ENCODE measurements at places on chromosomes 12 and 14.

- H3K36me3 ChIP-seq: peaks cover 5% of the 10 kb centered on the region
- H3K27me3 ChIP-seq: peaks cover 18% of the 10 kb centered on the region
- peak overlapping the region; percentile 11 for H3K27ac ChIP-seq
- no peak for DNase-seq
Observed at GRCh38 chr12:132447731-132448462, 42.1 kb upstream of the FBRSL1 start.

DNA sequence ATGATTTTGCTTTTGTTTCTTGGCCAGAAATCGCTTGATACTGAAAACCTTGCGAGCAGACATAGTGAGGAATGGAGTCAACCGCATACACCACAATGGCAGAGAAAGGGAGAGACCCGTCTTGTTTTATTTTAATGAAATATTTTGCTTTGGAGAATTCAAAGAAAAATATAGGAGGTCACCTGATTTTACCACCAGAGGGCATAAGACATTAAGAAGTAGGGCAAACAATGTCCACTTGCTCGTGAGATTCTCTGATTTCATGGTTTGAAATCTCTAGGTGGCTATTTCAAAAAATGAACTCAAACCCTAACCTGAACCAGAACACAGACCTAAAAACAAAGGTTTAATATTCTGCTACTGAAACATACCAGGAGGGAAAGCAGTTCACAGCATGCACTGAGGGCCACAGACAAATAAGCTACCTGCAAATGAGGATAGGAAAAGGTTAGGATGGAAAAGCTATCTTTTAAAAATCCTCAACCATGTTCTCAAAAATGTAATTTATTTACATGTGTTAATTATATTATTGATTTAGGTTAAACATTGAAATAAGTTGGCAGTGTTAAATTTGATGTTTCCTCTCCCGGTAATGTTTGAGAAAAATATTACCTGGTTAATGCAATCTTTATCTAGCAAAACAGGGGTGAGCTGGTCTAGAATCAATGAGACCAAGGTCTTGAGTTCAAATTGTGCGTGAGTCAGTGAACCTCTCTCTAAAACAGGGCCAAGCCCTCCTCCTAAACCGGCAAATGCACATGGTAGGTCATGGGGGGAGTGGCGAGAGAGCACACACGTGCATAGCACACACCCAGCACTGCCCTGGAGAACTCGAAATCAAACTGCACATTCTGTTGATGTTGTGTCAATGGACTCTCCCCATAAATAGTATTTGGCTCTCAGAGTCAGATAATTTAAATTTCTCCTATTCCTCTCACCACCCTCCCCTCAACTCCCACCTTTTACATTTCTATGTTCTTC, 12.5 kb downstream of the IFNG-AS1 start:
- no peak overlapping the region for H3K4me3 ChIP-seq
- no peak for DNase-seq
- H3K36me3 ChIP-seq: peaks cover 10% of the 10 kb centered on the region
- no peaks in the 10 kb centered on the region for H3K27me3 ChIP-seq
- no peak overlapping the region for H3K27ac ChIP-seq

- H3K4me1 ChIP-seq: peaks cover 44% of the 10 kb centered on the region
- peak overlapping the region; percentile 92 for H3K4me3 ChIP-seq
- peak overlapping the region; percentile 96 for H3K27ac ChIP-seq
- peaks cover 9% of the 10 kb centered on the region for H3K36me3 ChIP-seq
Observed at GRCh38 chr14:64337888-64338615, 43.9 kb upstream of the ESR2 start.

DNA sequence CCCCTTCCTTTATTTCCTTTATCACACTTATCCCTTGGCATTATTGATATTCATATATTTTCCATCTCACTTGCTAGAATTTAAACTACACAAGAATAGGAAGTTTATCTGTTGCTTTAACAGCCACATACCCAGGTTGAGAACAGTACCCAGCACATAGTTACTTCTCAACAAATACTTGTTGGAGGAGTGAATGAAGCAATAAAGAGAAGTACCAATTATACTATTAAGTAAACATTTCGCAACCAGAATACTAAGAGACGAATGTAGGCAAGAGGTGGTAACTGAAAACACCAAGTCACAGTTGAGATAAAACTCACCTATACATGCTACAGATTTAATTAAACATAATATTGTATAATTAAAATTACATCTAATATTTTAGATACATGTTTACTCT, 110.9 kb downstream of the FSCB start:
- no peak overlapping the region for H3K27ac ChIP-seq
- no peaks in the 10 kb centered on the region for H3K36me3 ChIP-seq
- H3K4me3 ChIP-seq: no peak overlapping the region
- no peaks in the 10 kb centered on the region for H3K4me1 ChIP-seq

GRCh38 chr12:63844391-63845341, at the start of gene SRGAP1:
TSS of gene SRGAP1 (plus strand) at chr12:63844700. CDS start at chr12:63844817, 117 bp downstream.
- H3K4me3 ChIP-seq: peak within 1 kb of the TSS; percentile 99
- H3K36me3 ChIP-seq: no peaks in the 10 kb centered on the region
- H3K27me3 ChIP-seq: peaks cover 3% of the 10 kb centered on the region
- peaks cover 27% of the 10 kb centered on the region for H3K4me1 ChIP-seq
- peak; percentile 73 for DNase-seq

- H3K27me3 ChIP-seq: no peaks in the 10 kb centered on the region
- DNase-seq: no peak
- H3K4me3 ChIP-seq: no peak overlapping the region
- H3K36me3 ChIP-seq: no peaks in the 10 kb centered on the region
- H3K27ac ChIP-seq: no peak overlapping the region
Observed at GRCh38 chr12:91663310-91663709, 480.7 kb upstream of the DCN start.

DNA sequence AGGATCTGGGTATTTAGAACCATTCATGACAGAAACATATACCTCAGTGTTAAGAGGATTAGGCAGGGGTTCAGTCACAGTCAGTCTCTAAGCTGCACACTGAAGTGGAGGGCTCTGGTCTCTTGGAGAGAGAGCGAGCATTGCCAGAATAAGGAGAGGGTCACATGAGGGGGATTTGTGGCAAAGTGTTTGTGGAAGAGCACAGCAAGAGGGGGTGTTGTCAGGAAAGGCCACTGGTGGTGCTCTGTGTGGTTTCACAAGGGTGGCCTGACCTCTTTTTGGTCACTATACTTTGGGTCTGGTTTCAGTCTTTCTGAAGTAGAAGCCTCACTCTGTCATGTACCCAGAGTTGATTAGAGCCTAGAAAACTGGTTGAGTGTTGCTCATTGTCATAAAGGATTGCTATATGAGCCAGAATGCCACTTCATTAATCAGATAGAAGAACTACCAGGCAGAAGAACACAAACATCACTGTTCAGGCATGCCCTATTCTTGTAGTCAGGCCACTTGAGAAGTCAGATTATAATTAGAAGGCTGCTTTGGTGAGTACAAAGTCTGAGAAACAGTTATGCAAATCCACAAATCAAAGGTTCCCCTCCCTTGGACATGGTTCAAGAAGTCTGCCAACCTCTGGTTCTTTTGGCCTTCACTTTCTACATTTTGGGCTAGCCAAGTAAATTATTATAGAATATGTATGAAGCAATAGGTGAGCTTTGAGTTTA, 8.4 kb downstream of the TMEM19 start:
- H3K36me3 ChIP-seq: peaks cover 27% of the 10 kb centered on the region
- DNase-seq: no peak
- H3K4me1 ChIP-seq: peaks cover 10% of the 10 kb centered on the region
- peak overlapping the region; percentile 57 for H3K27ac ChIP-seq
- H3K4me3 ChIP-seq: no peak overlapping the region

GRCh38 chr12:7042842-7043241, 17.7 kb upstream of the C1S start:
- DNase-seq: no peak
- no peak overlapping the region for H3K4me3 ChIP-seq
- peaks cover 13% of the 10 kb centered on the region for H3K36me3 ChIP-seq
- peaks cover 12% of the 10 kb centered on the region for H3K4me1 ChIP-seq
- H3K27ac ChIP-seq: no peak overlapping the region

- H3K4me3 ChIP-seq: no peak overlapping the region
- H3K4me1 ChIP-seq: peaks cover 59% of the 10 kb centered on the region
- H3K27ac ChIP-seq: peak overlapping the region; percentile 20
- peaks cover 5% of the 10 kb centered on the region for H3K36me3 ChIP-seq
Observed at GRCh38 chr12:130830246-130830551, 8.9 kb downstream of the STX2 start.

GRCh38 chr12:47385653-47386052, 305.9 kb upstream of the AMIGO2 start:
- H3K4me3 ChIP-seq: no peak overlapping the region
- H3K27ac ChIP-seq: no peak overlapping the region
- H3K27me3 ChIP-seq: no peaks in the 10 kb centered on the region
- H3K4me1 ChIP-seq: peaks cover 23% of the 10 kb centered on the region
- no peak for DNase-seq

Data from nephron progenitor cell (in vitro differentiated cells).